ENCODE measurements at places on chromosomes 4 and X.

- DNase-seq = no peak
Measured at GRCh38 chr4:76002176-76002575, 5.1 kb downstream of the CXCL9 start.

DNA sequence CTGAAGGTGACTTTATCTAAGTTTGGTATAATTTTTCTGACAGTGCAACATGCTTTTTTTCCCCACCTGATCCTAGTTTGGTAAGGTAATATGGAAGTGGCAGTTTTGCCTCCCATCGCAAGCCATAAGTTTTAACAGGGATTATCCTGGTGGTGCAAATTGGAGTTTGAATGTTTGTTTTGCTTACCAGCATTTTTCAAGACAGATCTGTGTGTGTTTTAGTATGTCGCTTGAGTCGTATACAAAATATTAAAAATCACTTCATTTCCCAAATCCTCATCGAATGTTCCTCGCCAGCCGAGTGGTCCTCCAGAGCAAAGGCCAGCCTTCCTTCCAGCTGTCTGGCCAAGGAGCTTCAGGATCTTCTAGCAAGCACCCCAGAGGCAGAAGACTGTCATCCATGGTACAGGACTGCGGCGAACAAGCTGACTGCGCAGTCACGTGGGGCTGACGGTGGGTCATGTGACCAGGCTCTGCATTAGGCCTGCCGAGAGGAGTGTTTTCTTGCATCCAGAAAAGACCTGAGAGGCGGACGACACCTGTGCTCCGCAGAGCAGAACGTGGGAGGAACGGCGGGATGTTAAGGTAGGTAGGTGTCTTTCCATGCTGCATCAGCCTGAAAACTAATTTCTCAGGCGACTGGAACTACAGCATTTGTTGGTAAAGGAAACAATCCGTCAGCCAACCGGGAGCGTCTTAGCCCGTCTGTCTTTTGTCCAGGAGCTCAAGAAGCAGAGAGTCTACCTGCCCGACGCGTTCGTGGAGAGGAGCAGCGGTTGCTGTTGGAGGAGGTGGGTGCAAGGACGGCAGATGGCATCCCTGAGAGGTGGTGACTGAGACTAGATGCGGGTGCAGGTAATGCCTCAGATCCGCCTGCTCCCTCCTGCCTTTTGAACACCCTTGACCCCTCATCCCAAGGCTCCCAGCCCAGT, at the start of gene GPRASP3:
Gene GPRASP3 (plus strand): TSS at position 507 of the 932 bp plus-strand sequence. CDS start 28,253 bp downstream, outside the sequence.
- peak; percentile 59 for DNase-seq

DNA sequence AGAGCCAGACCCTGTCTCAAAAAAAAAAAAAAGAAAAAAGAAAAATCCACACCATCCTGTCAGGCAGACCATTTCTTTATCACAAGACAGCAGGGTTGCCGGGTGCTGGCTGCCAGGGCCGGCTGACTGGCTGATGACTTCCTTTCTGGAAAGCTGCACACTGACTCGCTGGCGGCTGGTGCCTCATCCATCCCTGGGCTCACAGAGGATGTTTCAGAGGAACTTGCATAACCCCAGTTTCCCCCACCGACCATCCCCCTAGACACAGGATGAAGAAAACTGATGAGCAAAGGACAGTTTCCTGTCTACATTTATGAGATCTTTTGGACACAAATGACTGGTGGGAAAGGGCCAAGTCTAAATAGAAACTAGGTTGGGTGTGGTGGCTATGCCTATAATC, 14.1 kb downstream of the HPSE start:
- no peak for DNase-seq

- DNase-seq = no peak
Measured at GRCh38 chr4:16168144-16168543, 58.1 kb downstream of the TAPT1 start.

DNA sequence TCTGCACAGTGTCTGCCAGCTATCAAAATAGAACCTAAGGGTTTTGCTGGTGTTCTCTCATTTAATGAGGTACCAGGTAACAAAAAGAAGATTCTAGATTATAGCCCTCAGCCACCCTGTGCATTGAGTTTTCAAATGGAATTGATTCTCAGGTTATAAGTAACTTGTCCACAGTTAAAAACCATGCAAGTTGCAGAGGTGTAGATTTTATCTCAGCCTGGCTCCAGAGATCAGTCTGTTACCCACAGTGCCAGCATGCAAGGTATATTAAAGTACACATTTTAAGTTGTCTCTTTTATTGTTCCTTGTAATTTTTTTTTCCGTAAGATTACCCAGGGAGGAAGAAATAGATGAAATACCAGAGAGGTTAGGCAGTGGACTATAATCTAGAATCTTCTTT, 59.7 kb downstream of the RAPGEF2 start:
- no peak for DNase-seq

- no peak for DNase-seq
Measured at GRCh38 chr4:60656171-60656570, 544.0 kb upstream of the ADGRL3 start.

DNA sequence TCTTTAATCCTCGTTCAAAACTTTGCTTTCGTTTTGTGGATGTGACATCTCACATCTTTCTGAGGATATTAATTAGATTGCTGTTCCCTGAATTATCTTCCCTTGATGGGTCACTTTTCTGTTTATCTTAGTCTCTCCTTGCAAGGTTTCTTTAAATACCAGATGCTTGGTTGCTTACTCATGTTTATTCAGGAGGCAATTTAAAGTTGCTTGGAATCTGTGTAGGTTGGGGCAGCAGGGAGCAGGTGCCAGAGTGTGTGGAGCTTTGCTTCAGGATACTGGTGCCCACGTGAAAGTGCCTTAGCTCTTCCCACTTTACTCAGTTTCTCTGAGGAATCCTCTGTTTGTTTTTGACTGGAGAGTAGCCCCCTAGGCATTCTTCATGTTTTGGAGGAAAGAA, 24.0 kb downstream of the ANAPC4 start:
- DNase-seq = no peak

DNA sequence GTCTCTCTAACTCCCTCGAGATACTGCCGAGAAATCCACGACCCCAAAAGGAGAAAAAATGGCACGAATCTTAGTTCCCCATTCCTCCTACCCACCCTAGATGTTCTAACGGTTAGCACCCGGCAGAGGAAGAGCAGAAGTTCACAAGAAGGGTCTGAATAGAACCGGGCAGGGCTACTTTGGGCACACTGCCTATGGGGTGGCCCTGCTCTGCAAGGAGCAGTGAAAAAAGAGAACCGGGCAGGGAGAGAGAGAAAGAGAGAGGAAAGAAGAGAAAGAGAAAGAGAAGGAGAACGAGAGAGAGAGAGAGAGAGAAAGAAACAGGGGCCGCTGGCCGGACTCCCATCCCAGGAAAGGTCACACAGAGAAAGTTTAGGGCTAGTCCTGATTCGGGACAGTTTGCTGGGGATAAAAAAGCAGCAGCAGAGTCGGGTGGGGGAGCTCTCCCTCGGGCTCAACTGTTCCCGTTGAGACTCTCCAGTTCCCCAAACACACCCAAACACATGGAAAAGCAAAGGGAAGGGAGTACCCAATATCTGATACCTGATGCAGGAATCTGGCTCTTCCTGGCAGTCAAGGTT, 468 bp downstream of the GLA start:
- no peak for DNase-seq
